ENCODE measurements at places on chromosomes 2 and 18.
A peak's percentile ranks its signal among the peaks of the same experiment; 100 is the strongest.

DNA sequence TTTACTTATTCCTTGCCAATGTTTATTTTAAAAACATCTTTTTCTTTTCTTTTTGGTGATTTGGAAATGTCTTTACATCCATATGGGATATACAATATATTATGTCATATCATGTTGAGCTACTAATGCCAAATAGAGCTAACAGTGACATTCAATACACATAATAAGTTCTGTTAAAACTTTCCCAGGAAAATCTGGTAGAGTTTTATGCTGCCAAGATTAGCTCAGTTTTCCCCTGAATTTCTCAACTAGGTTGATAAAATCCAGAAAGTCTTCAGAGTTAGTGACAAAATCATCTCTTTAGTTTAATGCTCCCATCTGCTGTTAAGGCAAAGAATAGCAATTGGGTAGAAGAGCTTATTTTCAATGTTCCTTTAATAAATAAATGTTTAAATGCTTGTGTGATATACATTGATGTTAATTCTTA is 9.9 kb downstream of the COL3A1 start:
- no peak for DNase-seq

DNA sequence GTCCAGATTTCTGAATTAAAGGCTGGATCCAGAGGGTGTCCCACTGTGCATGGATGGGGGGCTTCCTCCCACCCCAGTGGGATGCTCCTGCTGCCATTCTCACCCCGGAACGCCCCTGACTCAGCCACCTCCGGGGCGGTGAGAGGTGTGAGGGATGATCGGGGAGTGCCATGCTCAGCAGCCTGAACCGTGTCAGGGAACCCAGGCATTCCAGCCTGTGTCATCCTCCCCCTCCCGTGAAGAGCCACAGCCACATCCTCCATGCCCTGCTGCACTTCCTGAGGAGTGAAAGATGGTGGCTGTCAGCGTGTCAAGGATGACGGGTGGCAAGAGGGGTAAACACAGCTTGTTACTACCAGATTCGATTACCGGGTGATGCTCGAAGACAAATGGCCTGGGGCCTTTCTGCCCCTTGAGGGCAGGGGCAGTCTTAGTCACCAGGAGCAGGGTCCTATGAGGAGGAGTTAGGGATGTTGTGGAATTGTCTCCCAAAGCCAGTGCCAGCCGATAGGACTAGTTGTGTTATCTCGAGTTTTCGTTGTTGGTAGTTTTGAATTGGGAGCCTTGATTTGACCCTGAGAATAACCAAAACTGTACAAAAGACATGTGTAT is 80.8 kb downstream of the TCF7L1 start:
- no peak for DNase-seq

DNA sequence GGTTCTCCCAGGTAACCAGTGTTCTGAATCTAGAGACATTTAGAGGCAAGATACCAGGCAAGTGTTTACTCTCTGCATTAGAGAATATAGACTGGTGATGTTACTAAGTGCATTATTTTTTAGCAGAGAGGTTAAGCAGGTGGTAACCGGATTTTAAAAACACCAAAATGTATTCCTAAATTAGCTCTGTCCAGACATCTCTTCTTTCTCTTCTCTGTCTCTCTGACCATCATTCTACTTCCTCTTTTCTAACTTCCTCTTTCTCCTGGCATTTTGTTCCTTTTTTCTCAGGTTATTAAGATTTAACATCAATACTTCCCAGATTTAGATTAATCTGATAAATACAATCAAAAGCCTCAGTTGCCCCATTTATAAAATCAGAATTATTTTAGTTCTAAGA is 31.7 kb upstream of the DYNC1I2 start:
- DNase-seq = no peak

DNA sequence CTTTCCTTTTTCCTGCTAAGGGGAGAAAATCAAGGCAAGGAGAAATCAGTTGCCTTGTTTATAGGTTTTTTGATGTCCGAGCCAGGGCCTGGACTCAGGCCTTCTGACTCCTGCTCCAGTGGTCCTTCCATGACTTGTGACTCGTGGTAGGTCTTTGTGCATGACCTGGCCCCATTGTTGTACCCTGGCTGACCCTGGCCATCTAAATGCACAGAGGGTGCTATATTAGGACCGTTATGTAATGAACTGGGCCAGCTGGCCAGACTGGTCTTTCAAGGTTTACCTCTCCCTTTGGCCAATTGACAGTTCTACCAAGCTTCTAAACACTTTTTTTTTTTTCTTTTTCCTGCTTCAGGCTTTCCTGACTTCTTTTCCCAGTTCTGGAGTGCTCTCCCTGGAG is 81.1 kb downstream of the SETBP1 start:
- DNase-seq = no peak

DNA sequence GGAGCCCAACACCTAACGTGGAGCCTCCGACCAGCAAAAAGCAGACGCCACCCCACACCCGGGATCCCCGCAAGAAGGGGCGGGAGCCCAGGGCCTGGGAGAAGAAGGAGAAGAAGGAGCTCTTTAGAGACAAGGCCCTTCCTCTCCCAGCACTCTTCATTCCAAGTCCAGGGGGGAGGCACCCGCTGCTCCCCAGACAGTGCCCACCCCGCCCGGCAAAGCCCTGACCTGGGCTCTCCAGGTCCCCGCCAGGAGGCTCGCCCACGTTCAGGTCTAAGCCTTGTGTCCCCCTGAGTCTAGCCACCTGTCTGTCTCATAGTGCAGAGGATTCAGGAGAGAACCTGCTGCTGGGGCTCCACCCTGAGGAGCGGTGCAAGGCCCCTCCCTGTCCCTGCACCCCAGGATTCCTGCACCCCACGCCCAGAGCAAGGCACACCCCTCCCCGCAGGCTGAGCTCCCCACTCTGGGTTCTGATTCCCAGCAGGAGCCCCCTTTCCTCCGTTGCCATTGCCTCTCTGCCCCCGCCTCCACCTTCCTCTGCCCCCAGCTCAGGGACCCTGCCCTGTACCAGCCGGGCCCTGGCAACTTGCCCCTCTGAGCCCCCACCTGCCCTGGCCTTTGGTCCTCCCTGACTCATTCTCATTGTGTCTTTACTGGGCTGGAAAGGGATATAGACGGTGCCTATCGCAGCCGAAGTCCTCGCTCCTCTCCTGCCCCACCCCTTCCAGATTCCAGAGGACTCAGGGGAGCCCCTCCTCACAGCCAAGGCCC is 33.5 kb upstream of the GPC1 start:
- peak; percentile 42 for DNase-seq

DNA sequence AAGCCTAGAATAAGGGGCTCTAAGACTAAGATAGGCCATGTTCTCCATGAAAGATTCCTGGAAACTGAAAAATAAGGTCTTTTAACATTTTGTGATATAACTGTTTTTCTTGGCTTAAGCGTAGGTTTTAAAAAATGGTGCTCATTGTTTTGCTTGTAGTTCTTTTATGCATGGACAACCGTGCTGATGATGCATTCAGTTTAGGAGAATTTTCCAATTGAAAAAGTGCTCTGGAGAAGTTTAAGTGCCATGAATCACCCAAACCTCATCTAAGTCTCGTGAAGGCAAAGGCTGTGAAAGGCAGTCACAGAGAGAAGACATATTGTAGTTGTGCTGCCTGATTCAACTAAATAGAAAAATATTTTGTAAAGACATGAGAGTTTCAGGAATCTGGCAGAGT is 111.8 kb upstream of the GAREM1 start:
- DNase-seq = no peak

- no peak for DNase-seq
Observed at GRCh38 chr18:44937960-44938719, 257.5 kb downstream of the SETBP1 start.

GRCh38 chr2:229169751-229170150 is 101.3 kb downstream of the PID1 start:
- no peak for DNase-seq

DNA sequence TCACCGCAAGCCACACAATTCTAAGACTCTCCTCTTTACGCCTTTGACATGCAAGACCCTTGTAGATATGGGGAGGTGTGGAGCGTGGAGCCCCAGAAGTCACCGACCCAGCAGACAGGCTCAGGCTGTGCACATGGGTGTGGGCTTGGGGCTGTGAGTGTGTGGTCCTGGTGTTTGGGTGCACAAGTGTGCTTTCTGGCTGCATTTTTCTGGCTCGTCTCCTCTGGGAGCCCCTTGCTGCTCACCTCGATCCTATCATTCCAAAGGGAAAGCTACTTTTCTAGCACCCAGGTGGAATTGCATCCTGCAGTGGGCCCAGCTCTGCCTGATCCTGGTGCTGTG is 143.0 kb downstream of the ACOXL start:
- DNase-seq = no peak

DNA sequence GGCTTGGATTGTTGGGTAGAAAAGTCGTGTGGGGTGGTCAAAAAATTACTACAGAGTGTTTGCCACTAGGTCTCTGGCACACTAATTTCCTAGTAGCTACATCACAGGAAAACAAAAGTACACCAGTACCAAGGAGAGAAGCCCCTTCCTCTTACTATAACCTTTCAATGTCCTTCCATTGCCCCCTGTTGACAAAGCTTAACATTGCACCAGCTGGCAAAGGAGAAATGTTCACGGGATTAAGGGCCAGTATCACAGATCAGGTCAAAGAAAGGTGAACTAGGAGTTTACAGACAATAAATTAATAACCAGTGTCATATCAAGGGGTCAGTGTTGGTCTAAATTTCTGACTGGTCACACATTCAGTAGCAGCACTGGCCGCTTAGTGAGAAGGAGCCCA is 1139.6 kb upstream of the FAM98A start:
- DNase-seq = no peak

DNA sequence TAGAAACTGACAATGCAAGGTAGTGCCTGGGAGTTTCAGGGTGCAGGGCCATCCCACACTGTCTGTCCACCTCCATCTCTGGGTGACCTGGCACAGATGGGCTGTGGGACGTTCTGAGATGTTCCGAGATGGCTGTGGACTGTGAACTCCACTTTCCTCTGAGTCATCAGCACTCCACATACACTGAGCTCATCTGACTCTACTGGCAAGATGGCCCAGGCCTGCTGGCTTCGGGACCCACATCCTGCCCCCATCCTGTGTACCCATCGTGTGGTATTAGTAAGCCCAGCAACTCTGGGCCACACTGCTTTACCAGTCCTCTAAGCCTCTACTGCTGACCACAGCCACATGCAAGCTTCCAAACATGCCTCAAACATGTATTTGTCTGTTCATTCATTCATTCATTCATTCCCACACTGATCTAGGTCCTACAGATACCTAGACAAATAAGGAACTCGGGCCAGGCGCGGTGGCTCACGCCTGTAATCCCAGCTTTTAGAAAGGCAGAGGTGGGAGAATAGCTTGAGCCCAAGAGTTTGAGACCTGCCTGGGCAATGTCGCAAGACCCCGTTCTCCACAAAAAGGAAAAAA is 124.8 kb upstream of the CXCR4 start:
- DNase-seq = peak; percentile 74

- DNase-seq = no peak
Observed at GRCh38 chr18:6058941-6059340, 163.6 kb upstream of the TMEM200C start.

DNA sequence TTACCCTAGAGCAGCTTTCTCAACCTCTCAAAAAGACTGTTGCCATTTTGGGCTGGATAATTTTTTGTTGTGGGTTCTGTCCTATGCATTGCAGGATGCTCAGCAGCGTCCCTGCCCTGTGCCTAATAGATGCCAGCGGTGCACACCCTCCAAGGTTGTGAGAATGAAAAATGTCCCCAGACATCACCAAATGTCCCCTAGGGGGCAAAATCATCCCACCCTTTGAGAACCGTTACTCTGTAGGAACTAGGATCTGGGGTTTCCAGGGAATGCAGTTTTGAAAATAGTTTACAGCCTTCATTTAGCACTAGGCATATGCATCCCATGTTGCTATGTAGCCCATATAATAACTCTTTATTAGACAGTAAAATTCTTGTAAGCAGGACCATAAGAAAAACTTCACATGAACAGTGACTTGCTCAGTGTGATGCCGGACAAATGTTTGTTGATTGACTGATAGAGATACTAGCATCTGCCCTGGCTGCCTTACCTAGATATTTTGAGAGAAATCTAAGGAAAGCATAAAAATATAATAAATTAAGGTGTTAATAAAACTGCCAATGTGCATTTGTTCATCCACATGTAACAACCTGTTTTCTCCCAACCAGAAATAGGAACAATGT is 79.2 kb upstream of the EPC2 start:
- DNase-seq = no peak

DNA sequence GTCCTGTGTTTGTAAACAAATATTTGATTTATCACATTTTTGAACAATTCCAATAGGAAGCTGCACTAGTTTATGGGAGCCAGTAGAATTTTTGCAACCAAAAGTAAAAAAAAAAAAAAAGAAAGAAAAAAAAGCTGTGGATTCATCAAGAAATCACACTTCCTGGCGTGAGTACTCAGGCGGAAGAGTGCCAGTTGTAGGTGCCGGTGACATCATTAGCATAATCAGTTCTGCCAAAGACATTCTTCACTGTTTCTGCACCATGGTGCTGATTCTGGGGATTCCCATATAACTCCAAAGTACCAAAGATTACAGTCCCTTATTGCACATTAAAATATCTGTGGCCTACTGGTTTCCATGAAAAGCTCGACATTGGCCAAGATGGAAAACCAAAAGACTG is 32.8 kb downstream of the RAPGEF4 start:
- DNase-seq = no peak

DNA sequence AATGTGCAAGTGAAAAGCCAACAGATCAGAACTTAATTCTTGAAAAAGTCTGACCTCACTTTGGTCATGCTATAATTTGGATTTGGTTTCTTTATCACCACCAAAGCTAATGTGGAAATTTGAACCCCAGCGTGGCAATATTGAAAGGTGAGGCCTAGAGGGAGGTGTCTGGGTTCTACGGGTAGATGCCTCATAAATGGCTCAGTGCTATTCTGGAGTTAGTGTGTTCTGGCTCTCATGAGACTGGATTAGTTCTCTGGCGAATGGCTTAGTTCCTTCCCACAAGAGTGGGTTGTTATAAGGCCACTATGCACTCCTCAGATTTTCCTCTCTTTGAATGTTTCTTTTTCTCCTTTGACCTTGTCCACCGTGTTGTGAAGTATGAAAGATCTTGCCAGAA is 22.3 kb downstream of the ORC4 start:
- DNase-seq = no peak

GRCh38 chr2:231462729-231463465 is 1.4 kb downstream of the NCL start:
- peak; percentile 10 for DNase-seq

All from activated CD8-positive, alpha-beta memory T cell treated with anti-CD3 and anti-CD28 coated beads, Interleukin-2, amount 50 U/mL, for 48 hours (primary cell).